Body of pancreas (tissue), 4 donors: ENCODE measurements at places on chromosomes 16 and 17.

- DNase-seq = no peak
These were observed 7.2 kb upstream of the SLC52A1 start for GRCh38 chr17:5042157-5043022.

GRCh38 chr16:85616607-85617321 lies 3.6 kb downstream of the GSE1 start:
- peak; percentile 70 for DNase-seq

- no peak for DNase-seq
These were observed 29.9 kb downstream of the MIS12 start for GRCh38 chr17:5516060-5516792.

DNA sequence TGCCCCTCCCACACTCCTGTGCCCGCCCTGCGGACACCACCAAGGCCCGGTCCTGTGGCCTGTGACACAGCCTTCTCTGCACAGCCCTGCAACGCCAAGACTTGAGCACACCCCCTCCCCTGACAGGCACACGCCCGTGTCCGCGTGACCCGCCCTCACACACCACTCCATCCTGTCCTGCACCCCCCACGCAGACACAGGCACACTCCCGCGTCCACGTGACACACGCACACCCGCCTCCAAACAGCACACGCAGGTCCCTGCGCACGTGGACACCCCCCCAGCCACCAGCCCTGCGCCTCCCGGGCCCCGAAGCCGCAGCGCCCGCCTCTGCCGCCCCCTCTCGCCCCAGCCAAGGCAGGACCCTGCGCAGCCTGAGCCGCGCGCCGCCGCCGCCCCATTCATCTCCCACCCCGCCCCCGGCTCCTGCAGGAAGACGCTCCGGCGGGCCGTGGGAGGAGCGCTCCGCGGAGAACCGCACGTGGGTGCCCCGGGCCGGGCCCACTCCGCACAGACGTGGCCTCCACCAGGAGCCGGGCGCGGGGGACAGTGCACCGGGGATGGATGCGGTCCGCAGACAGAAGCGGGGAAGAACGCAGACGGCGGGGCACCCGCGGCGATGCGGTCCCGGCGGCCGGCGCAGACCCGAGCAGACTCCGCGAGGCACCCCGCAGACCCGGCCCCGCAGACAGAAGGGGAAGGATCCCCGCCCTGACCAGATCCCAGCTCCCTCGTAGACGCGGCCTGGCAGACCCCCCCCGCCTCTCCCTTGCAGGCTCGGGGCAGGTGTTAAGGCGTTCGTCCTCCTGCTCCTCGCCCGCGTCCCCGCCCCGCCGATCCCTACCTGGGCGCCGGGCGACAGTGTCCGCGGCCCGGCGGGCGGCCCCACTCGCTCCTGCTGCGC lies 506 bp downstream of the CAMKK1 start:
- peak; percentile 78 for DNase-seq

GRCh38 chr16:11118479-11118878 lies 137.5 kb downstream of the SOCS1 start:
- no peak for DNase-seq

- no peak for DNase-seq
These were observed 47.5 kb downstream of the SLC6A2 start for GRCh38 chr16:55703003-55704001.

GRCh38 chr17:76631821-76632565 lies 11.6 kb downstream of the ST6GALNAC1 start:
- DNase-seq = no peak

- DNase-seq = no peak
These were observed 131.2 kb upstream of the NLRP1 start for GRCh38 chr17:5715478-5715877.

GRCh38 chr17:75267153-75267410 lies 3.9 kb downstream of the MIF4GD start:
- DNase-seq = no peak

DNA sequence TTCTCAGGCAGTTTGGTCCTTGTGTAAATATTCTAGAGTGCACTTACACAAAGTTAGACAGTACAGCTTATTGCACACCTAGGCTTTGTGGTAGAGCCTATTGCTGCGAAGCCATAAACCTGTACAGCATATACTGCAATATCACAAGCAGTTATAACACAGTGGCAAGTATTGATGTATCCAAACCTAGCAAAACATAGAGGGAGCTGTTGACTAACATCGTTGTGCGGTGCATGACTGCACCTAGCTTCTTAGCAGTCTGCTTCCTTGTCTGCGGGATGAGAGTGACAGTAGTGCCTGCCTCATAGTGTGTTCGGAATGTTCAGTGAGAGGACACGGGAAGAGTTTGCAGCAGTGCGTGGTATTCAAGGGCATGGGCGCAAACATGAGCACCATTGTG lies 78.9 kb downstream of the MPRIP start:
- DNase-seq = no peak

- DNase-seq = peak; percentile 11
These were observed 3.2 kb downstream of the TMC6 start for GRCh38 chr17:78125138-78125913.

DNA sequence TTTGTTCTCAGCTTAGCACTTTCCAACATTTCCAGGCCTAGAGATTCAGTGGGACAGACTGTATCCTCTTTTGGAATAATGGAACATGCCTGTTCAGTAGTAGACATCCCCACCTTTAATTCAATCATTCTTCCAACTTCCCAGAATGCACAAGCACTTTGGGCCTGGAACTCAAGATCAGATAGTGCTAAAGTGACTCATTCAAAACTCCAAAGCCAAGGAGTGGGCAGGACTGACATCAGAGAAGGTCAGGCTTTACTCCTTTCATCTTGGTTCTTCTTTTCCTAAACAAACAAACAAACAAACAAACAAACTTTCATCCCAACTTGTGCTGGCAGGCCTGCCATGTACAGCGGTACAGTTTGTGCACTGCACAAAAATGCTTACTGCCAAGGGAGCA lies 172.0 kb downstream of the AXIN2 start:
- DNase-seq = no peak

GRCh38 chr17:75525806-75526554 lies 483 bp downstream of the LLGL2 start:
- DNase-seq = peak; percentile 67

DNA sequence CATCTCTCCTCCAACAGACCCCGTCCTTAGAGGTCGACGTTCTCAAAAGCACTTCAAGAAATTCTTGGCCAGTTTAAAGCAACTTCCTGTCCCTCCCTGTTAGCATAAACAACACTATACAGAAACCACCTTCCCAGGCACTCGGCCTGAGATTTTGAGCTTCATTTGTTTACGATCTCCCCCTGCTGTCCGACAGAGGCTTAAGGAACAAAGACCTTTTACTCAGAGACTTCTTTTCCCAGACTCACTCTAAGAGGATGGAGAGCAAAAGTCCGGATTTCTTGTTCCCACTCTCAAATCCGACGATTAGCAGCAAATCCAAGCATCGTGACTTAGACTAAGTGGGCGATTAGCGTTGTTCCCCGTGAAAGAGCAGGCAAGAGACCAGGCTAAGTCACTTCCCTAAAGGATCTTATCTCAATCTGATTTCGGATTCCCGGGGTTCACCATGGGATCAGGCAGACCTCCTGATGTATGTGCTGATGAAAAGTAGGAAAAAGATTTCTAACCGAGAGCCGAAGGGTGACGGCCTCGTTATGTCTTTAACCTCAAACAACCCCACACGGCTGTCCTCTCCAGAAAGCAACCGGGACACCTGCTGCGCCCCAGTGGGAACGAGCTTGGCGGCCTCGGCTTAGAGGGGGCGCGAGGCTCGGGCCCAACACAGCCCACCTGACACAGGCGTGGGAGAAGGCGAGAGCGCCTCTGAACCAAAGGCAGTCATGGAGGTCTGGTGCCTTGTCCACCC lies 598 bp downstream of the INPP5K start:
- DNase-seq = peak; percentile 55

DNA sequence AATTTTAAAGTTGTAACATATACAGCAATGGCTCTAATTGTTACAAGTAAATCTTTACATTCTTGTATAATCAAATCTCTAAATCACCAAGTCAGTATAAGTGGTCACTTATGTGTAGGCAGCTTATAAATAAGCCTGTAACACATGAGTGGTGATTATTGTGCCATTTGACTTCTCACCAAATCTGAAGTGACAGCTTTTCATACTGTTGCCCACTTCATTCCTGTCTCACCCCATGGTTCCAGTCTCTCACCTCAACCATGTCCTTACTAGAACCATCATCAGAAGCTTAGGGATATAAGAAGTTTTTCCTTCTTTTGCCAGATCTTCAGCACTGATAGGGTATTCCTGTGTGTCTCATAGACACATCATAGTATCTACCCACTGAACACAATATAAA lies 23.5 kb downstream of the TNRC6A start:
- no peak for DNase-seq

DNA sequence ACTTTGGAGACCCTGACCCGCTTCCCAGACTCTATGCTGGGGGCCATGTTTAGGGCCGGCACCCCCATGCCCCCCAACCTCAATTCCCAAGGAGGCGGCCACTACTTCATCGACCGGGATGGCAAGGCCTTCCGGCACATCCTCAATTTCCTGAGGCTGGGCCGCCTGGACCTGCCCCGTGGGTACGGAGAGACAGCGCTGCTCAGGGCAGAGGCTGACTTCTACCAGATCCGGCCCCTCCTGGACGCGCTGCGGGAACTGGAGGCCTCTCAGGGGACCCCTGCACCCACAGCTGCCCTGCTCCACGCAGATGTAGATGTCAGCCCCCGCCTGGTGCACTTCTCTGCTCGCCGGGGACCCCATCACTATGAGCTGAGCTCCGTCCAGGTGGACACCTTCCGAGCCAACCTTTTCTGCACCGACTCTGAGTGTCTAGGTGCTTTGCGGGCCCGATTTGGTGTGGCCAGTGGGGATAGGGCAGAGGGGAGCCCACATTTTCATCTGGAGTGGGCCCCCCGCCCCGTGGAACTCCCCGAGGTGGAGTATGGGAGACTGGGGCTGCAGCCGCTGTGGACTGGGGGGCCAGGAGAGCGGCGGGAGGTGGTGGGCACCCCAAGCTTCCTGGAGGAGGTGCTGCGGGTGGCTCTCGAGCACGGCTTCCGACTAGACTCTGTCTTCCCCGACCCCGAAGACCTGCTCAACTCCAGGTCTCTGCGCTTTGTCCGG lies 1.1 kb downstream of the KCTD11 start:
- DNase-seq = no peak

DNA sequence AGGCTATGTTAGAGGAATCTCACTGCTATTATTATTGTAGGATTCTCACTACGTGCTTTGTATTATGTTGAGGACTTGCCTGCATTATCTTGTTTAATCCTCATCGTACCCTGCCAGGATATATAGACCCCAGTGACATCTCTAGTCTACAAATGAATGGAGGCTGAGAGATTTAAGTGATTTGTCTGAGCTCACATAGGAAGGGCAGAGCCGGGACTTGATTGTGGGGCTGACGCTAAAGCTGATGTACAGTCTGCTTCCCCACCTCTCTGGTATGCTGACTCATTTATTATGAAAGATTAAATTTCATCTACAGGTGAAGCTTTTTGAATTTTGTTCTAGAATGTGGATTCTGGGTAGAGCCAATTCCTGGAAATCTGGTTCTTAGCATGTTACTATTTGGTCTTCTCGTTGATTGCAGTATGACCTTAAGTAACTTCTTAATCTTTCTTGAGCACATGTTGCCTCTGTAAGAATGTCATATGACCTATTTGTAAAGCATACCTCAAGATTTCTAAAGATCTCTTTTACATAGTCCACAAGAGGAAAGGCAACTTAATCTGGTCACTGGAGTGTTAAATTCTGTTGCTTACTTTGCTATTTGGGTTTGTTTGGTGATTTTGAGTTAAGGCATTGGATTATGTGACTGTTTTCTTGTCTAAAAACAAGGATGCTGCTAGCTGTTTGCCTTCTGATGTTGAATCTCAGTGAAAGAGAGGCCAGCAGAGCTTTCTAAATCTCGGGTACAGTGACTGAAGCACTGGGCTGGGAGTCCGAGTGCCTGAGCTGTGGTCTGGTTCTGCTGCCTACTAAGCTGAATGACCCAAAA lies 12.4 kb downstream of the METTL9 start:
- DNase-seq = no peak

- DNase-seq = no peak
These were observed 3.9 kb downstream of the GPR179 start for GRCh38 chr17:38339891-38340290.

DNA sequence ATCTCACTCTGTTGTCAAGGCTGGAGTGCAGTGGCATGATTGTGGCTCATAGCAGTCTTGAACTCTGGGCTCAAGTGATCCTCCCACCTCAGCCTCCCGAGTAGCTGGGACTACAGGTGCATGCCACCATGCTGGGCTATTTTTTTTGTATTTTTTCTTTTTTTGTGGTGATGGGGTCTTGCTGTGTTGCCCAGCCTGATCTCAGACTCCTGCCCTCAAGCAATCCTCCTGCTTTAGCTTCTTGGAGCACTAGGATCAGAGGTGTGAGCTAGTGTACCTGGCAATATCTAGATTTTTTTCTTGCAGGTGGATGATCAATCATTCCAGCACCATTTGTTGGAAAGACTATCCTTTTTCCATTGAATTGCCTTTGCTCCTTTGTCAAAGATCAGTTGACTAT lies 52.8 kb upstream of the IL34 start:
- DNase-seq = no peak

DNA sequence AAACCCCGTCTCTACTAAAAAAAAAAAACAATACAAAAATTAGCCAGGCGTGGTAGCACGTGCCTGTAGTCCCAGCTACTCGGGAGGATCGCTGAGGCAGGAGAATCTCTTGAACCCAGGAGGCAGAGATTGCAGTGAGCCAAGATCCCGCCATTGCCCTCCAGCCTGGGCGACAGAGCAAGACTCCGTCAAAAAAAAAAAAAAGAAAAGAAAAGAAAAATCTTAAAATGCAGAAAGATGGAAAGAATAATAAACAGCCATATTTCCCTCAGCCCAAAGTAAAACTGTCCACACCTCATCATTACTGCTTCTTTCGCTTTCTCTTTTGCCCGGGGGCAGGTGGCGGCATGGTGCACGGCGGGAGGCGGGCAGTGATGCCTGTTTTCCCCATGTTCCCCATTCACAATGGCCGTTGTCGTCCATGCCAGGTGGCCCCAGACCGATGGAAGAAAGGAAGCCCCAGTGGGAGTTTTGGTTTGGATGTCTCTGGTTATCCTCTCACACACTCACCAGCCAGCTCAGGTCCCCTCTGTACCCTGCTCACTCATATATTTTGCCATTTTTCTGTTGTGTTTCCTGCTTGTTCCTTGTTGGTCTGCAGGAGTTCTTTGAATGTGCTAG lies 37.0 kb upstream of the PEMT start:
- no peak for DNase-seq

- DNase-seq = peak; percentile 57
These were observed 3.4 kb downstream of the SGCA start for GRCh38 chr17:50169121-50169764.

GRCh38 chr17:29590411-29591145 lies 1.1 kb upstream of the GIT1 start:
- no peak for DNase-seq

- no peak for DNase-seq
These were observed 20.5 kb downstream of the ST3GAL2 start for GRCh38 chr16:70418274-70418992.

- DNase-seq = no peak
These were observed 9.4 kb downstream of the CPNE7 start for GRCh38 chr16:89584768-89585549.

- DNase-seq = no peak
These were observed 100.4 kb downstream of the METRNL start for GRCh38 chr17:83179811-83180210.

- DNase-seq = no peak
These were observed 98.1 kb downstream of the SDK2 start for GRCh38 chr17:73546114-73546513.

- DNase-seq = peak; percentile 50
These were observed 162.6 kb upstream of the PLCG2 start for GRCh38 chr16:81616321-81617020.
